Coronary artery (tissue), 2 donors: ENCODE measurements at places on chromosomes 3 and 15.

DNA sequence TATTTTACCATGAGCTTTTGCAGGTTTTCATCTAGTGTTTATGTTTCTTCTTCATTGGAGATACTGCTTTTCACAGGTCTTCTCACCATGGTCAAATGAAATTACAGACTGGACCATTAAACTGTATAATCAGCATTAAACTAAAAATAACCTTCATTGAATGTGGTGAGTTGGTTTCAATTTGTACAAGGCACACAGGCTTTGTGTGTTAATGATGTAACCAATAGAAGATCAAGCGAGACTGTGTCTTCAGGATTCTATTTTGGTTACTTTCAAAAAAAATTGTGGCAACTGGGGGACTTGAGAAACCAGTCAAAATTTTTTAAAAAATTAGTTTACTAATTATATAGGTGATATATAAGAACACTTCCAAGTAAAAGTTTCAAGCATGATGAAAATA, 54.3 kb upstream of the GCSAM start:
- no peak for DNase-seq

- DNase-seq: no peak
These were observed 6.4 kb downstream of the BDH1 start for GRCh38 chr3:197549261-197549885.

DNA sequence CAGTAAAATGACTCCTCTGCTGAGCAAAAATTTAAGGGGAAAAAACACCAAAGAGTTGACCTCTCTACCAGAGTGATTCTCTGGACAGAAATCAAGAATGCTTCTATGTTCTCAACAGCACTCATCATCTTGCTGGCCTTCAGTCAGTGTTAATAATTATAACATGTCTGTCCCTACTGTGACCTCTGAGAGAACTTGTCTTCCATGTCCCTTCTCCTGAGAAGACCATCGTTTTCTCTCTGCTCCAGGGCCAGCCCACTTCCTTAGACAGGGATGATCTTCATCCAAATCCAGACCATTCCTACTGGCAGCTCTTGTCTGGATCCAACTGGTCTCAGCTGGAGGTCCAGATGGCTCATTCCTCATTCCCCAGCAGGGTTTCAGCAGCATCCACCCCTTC, 139.0 kb upstream of the NECTIN3 start:
- no peak for DNase-seq

- DNase-seq: no peak
These were observed 79.9 kb upstream of the ZBTB20 start for GRCh38 chr3:115226844-115227445.

- DNase-seq: no peak
These were observed 6.1 kb upstream of the USP8 start for GRCh38 chr15:50418041-50418583.

DNA sequence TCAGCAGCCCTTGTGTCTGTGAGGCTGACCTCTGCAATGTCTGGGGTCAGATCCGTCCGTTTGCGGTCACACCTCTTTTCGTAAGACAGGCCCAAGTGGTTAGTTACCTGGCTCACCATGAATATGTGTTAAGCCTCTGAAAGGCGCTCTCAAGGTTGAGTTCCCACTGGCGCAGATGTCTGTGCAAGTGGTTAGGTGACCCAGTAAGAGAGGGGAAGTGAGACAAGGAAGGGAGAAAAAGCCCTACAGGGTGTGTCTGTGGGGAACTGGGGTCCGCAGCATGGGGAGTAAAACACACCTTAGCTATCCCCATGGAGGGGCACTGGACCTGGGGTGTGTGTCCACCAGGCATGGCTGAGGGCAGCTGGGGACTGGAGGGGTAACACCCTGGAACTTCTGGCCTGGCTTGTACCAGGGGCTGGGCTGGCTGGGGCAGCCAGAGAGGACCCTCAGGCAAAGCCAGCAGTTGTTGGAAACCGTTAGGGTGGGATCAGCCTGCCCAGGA, 391.6 kb upstream of the PROK2 start:
- no peak for DNase-seq

DNA sequence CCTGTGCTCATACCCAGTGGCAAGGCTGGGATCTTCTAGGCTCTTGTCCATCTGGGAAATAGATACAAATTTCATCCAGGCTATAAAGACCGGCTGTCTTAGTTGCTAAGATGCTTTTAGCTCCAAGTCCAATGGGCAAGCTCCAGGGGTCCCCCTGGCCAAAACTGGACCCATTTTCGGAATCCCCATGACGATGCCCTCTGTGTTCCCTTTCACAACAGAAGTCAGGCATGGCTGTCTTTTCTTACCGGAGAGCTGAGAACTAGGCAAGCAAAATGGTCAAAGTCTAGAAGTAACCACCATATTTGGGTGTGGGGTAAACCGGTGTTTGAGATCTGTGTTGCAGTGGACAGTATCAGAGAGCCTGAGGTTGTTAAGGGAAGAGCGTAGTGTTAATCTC, 1.0 kb downstream of the GLYCTK start:
- DNase-seq: no peak

DNA sequence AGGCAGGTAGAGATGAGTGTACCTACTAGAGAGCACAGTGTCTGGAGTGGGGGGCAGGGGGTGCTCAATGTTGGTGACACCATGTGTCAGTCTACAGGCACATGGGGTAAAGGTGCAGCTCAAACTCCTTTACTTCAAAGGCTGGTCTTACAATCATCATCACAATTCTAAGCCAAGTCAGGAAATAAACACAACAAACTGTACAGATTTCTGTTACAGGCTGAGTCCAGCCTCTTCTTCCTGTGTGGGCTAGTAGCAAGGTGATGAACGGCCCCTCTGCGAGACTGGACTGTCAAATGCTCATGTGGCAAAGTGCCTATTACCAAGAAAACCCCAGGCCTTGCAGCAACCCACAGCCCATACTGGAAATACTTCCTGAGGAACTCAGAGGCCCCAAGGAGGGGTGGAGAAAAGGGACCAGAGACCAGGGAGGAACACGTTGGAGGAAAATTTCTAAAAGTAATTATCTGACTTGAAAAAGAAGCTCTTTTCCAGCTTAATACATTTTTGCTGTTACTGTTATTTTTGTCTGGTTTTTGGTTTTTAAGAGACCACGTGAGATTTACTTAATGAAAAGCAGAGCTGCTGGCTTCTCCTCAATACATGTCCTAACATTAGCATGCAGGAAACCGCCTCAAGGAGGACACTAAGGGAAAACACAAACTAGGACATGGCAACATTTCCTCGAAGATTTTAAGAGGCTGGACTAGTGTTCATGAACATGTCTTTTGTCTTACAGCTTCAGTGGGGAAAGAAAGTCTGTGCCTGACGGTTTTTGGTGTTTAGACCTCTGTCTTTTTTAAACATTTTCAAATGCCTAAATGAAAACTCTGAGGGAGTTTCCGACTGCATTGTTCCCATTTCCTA, 29.5 kb downstream of the TBC1D2B start:
- no peak for DNase-seq

DNA sequence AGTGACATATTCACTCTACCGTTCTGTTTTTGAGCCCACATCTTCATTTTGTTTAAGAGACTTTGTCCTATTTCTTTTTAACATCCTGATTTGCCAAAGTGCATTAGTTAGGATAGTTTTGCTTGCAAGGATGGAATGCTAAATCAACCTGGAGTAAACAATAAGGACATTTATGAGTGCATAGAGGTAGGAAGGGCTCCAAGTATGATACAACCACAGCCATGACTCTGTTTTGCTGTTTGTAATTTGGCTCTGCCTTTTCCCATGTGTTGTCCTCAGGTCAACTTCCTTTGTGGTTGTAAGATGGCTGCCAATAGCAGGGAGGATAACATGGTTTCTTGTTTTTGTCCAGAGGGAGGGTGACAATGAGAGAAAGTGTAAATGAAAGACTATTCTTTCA, 66.4 kb upstream of the GOLIM4 start:
- no peak for DNase-seq

DNA sequence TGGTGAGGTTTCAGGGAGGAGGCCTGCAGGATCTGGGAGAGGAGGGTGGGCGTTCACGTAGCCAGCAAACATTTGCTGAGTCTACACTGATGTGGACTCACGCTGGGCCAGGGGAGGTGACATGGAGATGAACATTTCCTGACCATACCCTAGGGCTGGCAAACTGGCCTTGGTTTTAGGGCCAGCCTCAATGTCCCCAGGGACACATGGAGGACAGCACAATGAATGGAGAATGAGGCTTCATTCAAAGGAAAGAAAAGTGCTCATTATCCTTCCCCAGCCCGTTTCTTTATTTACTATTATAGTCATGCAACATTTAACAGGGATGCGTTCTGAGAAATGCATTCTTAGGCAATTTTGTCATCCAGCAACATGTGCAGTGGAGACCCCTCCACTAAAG, 26.8 kb downstream of the ACAN start:
- no peak for DNase-seq

GRCh38 chr3:12627370-12627769, 36.5 kb downstream of the RAF1 start:
- DNase-seq: no peak

- no peak for DNase-seq
These were observed 122.9 kb upstream of the STT3B start for GRCh38 chr3:31409866-31410265.

GRCh38 chr3:178397836-178398235, 138.4 kb upstream of the KCNMB2 start:
- DNase-seq: no peak

DNA sequence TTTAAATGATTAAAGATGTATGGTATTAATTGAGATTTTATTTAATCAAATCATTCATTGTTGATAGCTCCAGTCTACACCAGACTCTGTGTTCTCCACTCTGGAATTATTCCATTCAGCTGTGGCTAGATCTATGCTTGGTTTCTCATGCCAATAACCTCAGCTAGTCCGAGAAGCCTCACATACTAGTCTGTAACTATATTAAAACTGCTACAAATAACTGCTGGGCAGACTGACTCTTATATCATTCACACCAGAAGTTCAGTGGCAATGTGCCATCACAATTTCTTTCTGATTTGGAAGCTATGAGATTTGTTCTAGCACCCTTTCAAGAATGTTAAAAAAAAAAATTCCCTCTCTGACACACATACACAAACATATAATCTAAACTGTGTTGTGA, 947.3 kb downstream of the ROBO1 start:
- DNase-seq: no peak

GRCh38 chr3:139564294-139564861, 24.8 kb upstream of the RBP1 start:
- DNase-seq: no peak

GRCh38 chr15:23866832-23867231, 179.7 kb upstream of the NDN start:
- DNase-seq: no peak

DNA sequence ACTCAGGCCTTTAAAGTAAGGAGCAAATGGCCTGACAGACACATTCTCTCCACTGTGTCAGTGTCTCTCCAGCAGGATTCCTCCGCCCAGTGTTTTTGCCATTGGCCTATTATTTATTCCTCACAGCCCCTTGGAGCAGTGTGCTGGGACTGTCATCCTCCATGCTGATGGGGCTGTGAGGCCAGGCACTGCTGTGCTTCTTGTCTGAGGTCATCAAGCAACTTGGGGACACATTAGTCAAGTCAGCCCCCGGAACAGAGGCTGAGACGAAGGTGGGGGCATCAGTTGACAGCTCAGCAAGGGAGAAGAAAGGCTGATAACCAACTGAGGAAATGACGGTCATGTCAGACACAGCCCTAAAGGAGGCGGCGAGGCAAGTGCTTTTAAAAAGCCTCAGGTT, 67.4 kb downstream of the XXYLT1 start:
- no peak for DNase-seq

GRCh38 chr15:46955576-46955975, 761.7 kb upstream of the SEMA6D start:
- DNase-seq: no peak

DNA sequence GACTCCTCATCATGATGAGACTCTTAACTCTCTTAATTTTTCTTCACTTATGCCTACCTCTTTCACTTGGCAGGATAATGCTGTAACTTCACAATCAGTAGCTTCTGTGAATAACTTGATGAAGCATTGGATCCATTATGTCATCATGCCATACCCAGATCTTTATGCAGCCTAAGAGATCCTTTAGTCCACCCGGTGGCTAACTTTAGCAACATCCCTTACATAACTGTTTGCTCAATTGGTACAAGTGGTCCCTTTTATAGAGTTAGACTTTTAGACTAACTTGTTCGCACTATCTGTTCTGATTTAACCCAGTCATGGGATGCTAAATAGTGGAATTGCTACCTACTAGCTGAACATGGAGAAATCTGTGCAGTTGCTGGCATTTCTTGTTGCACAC, 184.5 kb downstream of the USP13 start:
- DNase-seq: no peak

DNA sequence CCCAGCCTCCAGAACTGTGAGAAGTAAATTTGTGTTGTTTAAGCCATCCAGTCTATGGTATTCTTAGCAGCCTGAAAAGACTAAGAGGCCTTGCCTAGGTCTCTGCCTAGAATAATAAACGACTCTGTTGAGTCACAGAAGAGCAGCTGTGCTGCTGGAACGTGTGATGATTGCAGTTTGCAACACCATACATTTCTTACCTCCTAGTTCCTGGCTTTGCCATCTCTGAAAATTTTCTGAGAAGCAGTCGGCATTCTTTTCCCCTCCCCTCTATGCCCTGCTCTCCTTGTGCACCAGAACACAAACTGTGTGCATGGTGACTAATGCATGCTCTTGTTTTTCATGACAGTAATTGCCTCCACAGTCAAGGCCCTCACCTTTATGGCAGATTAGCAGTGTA, 301.3 kb downstream of the IL20RB start:
- no peak for DNase-seq

DNA sequence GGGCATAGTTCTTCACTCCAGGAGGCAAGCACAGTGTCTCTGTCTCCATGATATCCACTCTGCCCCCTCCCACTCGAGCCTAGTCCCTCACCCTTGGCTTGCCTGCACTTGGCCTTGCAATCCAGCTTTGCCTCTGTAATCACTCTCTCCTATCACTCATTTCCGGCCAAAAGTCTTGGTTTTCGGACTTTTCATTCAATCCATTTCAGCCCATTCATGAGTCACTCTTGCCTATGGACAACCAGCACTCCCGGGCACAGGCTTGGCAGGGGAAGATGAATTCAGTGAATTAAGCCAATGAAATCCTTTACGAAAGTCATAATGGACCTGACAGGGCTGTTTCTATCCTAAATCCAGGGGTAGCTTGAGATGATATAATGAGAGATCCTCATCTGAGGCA, 21.7 kb downstream of the DAZL start:
- DNase-seq: no peak

DNA sequence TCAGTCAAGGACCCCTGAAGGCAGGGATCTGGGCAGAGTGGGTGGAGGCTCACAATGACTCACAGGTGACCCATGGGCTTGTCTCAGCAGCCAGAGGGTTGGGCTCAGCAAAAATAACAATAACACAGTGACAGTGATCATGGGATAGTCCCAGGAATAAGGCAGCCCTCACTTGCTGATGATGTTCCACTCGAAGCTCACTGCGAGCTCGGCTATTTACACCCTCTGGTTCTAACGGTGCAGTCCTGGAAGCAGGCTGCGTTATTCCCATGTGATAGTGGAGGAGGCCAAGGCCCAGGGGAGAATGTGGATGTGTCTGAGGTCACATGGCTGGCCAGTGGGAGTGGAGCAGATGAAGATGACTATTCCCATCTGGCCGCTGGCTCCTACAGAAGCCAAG, 16.2 kb downstream of the CCDC33 start:
- no peak for DNase-seq
